Right ventricle myocardium superior (tissue), 1 donor: ENCODE measurements at places on chromosomes 13 and 19. TPM values are rescaled to one million over a fixed set of nuclear protein-coding genes. Genes with fewer than 3 reads are reported as not detected.
A peak's percentile ranks its signal among the peaks of the same experiment; 100 is the strongest.

The RASGRP4 gene
- total RNA-seq: 1.8 TPM

The LAIR2 gene
- total RNA-seq: not detected

DNA sequence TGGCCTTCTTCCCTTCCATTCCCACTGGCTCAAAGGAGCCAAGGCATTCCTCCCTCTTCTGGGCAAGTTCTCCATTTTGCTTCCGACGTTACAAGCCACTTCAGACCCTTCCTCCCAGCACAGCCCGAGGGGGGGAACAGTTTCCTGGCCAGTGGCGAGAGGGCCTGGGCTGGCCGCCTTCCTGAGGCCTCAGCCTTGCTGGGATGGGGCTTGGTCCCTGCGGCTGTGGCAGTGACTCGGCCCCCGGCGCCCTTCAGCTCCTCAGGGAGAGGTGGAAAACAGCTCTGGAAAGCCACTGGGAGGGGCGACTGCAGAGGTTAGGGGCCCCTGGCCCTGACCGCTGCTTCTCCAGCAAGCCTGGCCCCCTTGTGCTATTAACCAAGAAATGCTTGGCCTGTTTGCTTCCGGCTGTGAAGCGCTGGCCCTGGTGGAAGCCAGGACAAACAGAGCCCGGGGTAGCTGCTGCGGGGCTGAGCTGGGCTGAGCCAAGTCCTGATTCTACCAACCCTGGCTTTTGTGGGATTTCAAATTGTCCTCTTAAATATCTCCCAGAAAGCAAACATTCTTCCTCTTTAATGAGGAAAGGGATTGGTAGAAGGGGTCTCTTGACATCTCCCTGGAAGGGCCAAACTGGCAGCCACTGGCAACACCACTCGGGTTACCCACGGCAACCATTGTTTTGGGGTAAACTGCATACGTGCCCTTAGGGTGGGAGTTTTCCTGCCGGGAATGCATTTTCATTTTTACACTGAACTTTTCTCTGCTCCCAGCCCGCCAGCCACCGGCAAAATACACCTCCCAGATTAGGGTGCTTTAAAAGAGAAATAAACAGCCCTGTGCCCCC lies 38.7 kb downstream of the C13orf46 start:
- DNase-seq: peak; percentile 50

DNA sequence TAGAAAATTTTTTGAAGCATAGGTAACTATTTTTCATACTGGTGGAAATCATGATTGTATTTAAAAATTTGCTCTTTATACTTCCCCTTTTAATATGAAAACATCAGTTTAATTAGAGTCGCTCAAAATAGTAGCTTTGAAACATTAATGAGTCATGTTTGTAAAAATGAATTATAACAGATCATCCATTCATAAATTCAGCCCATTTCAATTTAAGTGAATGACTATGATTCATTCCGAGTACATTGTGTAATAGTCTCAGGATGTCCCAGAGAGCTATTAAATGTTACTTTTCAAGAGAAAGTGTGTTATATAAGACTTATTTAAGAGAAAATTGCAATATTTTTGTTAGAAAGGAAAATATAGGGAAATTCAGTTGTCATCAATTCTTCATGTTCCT lies 111.0 kb downstream of the FNDC3A start:
- no peak for DNase-seq

The SERPINE3 gene
- not detected for total RNA-seq

GRCh38 chr13:72139192-72139591 lies 272.2 kb upstream of the DACH1 start:
- DNase-seq: no peak

GRCh38 chr13:50687545-50687944 lies 155.9 kb downstream of the DLEU7 start:
- DNase-seq: no peak

- DNase-seq: peak; percentile 67
Observed at GRCh38 chr19:45016388-45017314, 15.4 kb downstream of the RELB start.

DNA sequence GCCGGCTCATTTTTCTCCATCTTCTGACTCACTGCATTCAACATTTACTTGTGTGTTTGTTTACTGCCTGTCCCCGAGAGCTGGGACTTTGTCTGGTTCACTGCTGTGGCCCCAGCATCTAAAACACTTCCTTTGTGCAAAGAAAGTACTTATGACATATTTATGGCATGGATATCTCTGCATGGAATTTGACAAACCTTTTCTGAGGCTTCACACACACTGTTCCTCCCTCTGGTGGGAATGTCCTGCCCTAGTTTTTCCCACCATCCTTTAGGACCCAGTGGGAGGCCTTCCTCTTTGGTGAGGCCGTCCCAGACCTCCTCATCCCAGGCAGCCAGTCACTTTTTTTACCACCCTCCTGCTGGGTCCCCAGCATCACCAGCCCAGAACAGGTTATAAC lies 1.4 kb upstream of the SRRM5 start:
- no peak for DNase-seq

DNA sequence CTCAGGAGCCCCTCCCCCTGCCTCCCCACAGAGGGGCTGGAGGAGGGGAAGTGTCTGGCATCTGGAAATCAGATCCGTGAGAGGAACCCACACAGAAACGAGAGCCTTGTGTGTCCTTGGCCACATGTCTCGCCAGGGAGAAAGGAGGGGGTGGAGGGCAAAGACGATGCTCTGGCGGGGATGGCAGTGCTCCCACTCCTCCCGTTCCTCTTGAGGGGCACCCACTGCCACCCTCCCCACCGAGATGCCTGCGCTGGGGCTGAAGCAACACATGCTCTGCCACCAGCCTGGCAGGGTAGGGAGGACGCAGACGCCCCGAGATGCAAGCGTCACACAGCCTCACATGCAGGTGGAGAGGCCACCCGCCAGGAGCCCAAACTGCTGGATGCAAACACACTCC lies 2.8 kb downstream of the ADGRL1 start:
- no peak for DNase-seq

DNA sequence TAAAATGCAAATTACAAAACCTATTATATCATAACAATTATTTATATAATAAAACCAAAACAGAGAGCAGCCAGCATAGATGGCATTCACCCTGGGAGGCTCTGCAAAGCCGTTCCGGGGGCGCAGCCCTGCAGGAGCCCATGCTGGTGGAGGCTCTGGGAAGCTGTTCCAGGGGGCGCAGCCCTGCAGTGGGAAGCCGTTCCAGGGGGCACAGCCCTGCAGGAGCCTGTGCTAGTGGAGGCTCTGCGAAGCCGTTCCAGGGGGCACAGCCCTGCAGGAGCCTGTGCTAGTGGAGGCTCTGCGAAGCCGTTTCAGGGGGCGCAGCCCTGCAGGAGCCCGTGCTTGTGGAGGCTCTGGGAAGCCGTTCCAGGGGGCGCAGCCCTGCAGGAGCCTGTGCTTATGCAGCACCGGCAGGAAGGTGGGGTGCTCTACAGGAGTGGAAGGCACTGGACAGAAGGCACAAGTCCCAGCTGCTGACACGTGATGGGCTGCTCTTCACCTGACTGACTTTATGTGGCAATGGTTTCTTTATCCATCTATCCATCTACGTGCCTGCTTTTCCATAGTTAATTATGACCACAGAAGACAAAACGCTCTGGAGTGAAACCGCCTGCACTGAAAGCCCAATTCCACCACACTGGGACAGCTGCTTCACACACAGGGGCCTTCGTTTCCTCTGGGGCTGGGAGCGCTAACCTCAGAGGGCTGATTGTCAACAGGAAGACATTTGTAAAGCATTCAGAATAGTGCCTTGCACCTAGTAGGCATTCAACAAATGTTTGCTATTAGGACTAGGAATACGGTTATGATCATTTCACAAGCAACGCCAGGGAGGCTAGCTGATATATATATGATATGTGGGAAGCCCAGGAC lies 23.7 kb downstream of the PCID2 start:
- DNase-seq: no peak

DNA sequence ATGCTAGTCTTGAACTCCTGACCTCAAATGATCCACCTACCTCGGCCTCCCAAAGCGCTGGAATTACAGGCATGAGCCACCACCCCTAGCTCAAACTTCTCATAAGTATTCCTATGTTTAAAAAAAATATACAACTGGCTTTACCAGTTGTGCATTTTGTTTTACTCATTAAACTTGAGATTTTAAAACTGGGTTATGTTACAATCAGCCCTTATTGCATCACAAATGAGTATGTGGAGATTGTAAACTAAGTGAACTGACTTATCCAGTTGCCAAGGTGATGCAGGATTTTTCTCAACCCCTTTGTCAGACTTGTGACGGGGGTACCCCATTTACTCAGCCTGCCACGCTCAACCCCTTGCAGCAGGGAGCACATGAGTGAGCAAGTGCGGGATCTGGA lies 14.4 kb upstream of the GTF2F2 start:
- DNase-seq: no peak

The ATP12A gene
- total RNA-seq: not detected

DNA sequence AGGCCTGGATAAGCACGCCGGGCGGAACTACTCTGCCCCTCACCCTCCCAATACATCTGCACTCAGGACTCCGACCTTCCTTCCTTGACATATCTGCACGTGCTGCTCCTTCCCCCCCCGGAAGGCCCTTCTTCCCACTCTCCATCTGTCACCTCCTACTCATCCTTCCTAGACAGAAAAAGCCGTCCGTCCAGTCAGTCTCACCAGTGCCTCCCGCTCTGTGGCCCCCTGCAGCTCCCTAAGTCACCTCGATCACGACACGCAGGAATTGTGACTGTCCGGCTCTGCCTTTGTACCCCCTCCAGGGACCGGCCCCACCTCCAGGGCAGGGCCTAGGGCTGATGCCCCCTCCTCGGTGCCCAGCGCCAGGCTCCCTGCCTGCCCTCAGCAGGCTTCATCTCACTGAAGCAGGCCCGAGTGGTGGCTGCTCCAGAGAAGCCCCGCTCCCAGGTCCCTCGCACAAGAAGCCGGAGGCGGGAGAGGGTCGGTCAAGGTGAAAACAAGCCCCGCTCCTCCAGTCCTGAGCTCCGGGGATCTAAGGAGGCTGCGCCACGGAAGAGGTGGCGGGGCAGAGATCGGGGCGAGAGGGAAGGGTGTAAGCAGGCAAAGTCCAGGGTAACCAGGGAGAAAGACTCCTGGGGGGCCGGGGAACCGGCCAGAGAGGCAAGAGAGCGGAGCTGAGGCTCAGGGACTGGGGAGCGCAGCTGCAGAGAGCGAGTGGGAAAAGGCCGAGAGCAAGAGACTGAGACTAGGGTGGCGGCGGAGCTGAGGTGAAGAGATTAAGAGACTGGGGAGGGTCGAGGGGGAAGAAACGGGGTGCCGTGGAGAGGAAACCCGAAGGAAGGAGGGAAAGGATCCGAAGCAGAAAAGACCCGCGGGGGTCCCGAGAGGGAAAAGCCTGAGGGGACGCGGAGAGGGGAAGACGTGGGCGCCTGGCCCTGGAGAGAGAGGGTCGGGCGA lies 1.1 kb downstream of the PPP6R1 start:
- no peak for DNase-seq

The ERFL gene
- total RNA-seq: not detected

The LONP1 gene
- 98.8 TPM for total RNA-seq

GRCh38 chr19:18999896-19000620 lies 33.3 kb downstream of the SUGP2 start:
- peak; percentile 8 for DNase-seq

The ZNF226 gene
- total RNA-seq: 14.9 TPM

- DNase-seq: no peak
Observed at GRCh38 chr19:35178701-35179100, 24.2 kb downstream of the FXYD5 start.

The NOSIP gene
- total RNA-seq: 45.5 TPM

GRCh38 chr13:111970494-111971141 lies 96.3 kb upstream of the SOX1 start:
- DNase-seq: no peak

DNA sequence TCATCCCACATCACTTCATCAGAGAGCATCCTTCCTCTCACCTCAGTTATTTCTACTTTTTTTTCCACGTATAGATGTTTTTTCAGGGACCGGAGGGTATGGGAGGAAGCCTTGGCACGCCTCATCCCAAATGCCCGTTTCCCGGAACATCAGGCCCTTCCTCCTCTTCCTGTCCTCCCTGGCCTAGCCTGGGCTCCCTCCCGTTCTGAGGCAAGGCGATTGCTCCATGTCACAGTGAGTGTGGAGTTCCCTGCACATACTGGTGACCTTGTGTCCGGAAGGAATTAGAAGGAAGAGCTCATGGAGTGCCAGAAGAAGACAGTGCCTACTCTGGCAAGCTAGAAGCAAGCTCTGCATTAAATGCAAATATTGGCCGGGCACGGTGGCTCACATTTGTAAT lies 1.1 kb upstream of the ZNF627 start:
- DNase-seq: no peak

DNA sequence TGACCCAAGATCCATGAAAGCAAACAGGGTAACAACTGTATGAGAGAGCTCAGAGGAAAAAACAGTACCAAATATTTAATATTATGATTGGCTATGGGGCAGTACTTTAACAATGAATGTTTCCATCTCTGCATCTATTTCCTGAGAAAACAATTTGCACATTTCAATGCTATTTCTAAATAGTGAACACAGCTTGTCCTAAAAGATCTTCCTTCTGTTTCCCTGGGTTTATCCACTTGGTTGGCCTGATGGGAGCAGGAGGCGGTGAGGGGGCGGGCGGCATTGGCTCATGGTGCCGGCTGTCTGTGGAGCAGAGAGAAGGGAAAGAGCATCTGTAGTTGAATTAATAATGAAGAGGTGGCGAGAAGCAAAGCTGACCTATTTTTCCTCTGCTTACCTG lies 291.4 kb downstream of the DCLK1 start:
- no peak for DNase-seq

The SRRM5 gene
- 0.13 TPM for total RNA-seq

The CCDC70 gene
- total RNA-seq: not detected

The KCNC3 gene
- 2.0 TPM for total RNA-seq

DNA sequence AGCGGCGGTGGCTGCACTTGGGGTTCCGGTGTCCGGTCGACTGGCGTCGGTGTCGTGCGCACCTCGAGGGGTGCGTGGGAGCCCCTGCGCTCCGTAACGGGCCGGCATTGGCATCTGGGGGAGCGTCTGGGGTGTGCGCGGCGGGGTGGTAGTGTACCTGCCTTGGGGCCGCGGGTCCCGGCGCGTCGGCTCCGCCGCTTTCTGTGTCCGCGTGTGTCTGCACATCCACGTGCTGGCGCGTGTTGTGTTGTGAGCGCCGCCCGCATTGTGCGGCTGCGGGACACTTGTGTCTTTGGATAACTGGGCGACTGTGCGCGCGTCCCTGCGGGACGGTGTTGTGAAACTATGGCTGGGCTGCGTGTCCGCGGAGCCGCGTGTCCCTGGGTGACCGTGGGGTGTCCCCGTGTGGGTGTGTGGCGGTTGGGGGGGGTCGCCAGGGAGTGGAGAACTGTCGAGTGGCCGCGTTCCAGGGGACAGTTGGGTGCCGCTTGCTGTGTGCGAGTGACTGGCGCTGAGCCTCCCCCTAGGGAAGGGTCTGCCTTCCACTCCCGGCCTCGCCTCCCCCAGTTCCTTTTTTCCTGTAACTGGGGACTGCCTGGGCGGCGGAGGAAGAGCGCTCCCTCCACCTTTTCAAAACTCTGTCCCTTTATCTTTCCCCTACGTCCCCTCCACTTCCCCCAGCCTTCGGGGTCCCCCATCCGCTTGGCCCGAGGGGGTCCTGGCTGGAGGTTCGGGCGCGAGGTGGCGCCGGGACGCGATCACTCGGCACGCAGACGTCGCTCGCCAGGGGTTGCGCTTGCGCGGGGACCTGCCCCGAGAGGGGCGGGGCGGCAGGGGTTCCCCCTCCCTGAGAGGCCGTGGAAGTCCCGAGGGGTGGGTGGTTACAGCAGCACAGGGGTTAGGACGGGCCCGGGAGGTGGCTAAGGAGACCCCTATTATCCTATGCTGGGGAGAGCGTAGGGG lies 5.7 kb upstream of the NFIC start:
- DNase-seq: peak; percentile 88

The TGFB1 gene
- total RNA-seq: 13.1 TPM

GRCh38 chr19:51531349-51532315 lies at the start of gene SIGLEC6:
TSS of gene SIGLEC6 (minus strand) at chr19:51531670. CDS start at chr19:51531648, 22 bp downstream.
- DNase-seq: peak; percentile 73

The CCDC169 gene
- 0.08 TPM for total RNA-seq

GRCh38 chr13:47545201-47546024 lies 455.7 kb downstream of the SUCLA2 start:
- DNase-seq: no peak
